ENCODE measurements at places on chromosomes 6 and 20. TPM values are rescaled to one million over a fixed set of nuclear protein-coding genes. Genes with fewer than 3 reads are reported as not detected.

Gene PROCR
- total RNA-seq: 1.4 TPM

Gene HDAC2
- total RNA-seq: 99.6 TPM

Gene B3GAT2
- total RNA-seq: not detected

Gene ARMC12
- not detected for total RNA-seq

Gene COX4I2
- not detected for total RNA-seq

Gene CLDN20
- total RNA-seq: not detected

Gene EMILIN3
- total RNA-seq: 0.29 TPM

Gene NELFE
- total RNA-seq: 80.4 TPM

Gene PAK5
- not detected for total RNA-seq

Gene PRSS16
- total RNA-seq: not detected

Gene DACT2
- not detected for total RNA-seq

Gene CDSN
- not detected for total RNA-seq

Gene THBS2
- total RNA-seq: 0.08 TPM

Gene HLA-DQA1
- not detected for total RNA-seq

Gene GJA10
- not detected for total RNA-seq

Gene KCNQ5
- not detected for total RNA-seq

Gene CEP250
- total RNA-seq: 55.3 TPM

Gene RBM38
- 34.2 TPM for total RNA-seq

Gene NKX2-4
- not detected for total RNA-seq

Gene JAG1
- total RNA-seq: 18.1 TPM

Gene SRMS
- total RNA-seq: not detected

Gene TRIM15
- total RNA-seq: 30.4 TPM

Gene CTCFL
- not detected for total RNA-seq

Gene TMEM217
- total RNA-seq: 1.6 TPM

Gene OPRM1
- not detected for total RNA-seq

Gene PRND
- not detected for total RNA-seq

Gene LY6G6F
- total RNA-seq: not detected

Gene NOX3
- total RNA-seq: 0.24 TPM

Gene RIMS4
- total RNA-seq: 0.07 TPM

Gene FOXP4
- total RNA-seq: 11.0 TPM

Gene ULBP1
- 0.04 TPM for total RNA-seq

Gene GCNT2
- total RNA-seq: 25.1 TPM

Gene HLA-DQA2
- not detected for total RNA-seq

Gene NKX2-2
- total RNA-seq: not detected

Gene SOX18
- 1.3 TPM for total RNA-seq

Gene PRL
- not detected for total RNA-seq

Gene HLA-G
- total RNA-seq: 0.15 TPM

Gene PPP1R3G
- 0.56 TPM for total RNA-seq

Gene RTEL1
- 10.9 TPM for total RNA-seq

Gene ZC2HC1B
- not detected for total RNA-seq

Gene HNF4A
- total RNA-seq: 190 TPM

Gene RFX6
- not detected for total RNA-seq

Gene MEP1A
- total RNA-seq: 0.10 TPM

Gene TSPO2
- not detected for total RNA-seq

Gene PHACTR3
- not detected for total RNA-seq

Gene LGSN
- total RNA-seq: 0.53 TPM

Gene GSTA4
- 53.6 TPM for total RNA-seq

Gene DBNDD2
- 16.7 TPM for total RNA-seq
